ENCODE measurements at places on chromosomes 4 and X.

DNA sequence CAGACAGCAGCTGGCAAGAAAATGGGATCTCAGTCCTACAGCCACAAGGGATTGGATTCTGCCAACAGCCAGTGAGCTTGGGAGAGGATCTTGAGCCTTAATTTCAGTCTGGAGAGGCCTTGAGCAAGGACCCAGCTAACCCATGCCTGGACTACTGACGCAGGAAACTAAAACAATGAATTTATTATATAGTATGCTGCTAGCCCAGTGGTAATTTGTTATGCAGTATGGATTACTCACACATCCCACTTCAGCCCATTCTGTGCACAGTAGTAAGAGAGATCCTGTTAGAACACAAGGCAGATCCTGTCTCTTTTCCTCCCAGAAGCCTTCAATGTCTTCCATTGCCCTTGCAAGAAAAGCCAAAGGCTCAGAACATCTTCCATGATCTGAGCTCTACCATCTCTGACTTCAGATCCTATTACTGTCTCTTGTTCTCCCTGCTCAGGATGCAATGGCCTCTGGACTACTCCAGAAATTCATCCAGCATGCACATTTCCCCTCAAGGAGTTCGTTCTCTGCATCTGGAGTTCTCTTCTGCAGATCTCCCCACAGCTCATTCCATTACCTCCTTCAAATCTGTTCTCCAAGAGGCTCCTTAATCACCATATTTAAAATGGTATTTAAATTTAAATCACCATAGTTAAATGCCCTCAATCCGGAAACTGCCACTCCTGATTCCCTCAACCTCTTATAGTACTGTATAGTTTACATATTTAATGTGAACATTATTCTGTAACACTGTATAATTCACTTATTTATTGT lies 27.6 kb downstream of the SMIM20 start:
- DNase-seq: no peak

DNA sequence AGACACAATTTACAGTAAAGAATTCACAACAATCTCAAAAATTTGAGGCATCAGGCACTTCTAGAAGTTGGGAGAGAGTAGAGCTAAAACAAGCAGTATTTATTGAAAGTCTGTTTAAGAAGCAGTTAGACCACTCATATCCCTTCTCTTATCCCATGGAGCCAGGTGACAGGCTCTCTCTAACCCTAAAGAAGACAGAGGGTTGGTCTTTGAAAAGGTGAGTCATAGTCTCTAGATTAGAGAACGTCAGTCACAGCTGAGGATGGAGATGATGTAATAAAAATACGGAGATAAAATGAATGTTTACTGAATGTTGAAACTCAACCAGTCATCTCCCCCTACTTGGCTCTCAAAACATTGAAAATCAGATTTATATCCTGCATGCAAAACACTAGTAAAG lies 223.8 kb downstream of the CHIC2 start:
- DNase-seq: no peak

DNA sequence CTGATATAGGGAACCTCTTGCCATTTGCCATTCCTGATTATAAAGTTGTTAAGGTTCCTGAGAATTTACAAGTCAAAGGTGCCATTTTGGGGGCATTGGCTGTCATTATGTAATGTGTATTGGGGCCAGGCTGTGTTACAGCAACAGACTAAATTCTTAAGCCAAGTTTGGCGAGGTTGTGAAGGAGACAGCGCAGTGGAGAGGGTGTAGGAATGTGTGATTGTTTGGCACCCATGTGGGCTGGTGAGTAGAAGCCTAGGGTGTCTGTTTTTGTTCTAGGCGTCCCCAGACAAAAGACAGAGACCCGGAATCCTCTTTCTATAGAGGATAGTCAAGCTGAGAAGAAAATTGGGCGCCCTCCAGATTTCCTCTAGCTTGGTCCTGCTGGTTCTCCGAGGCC lies 2535.3 kb downstream of the PCDH7 start:
- DNase-seq: no peak

DNA sequence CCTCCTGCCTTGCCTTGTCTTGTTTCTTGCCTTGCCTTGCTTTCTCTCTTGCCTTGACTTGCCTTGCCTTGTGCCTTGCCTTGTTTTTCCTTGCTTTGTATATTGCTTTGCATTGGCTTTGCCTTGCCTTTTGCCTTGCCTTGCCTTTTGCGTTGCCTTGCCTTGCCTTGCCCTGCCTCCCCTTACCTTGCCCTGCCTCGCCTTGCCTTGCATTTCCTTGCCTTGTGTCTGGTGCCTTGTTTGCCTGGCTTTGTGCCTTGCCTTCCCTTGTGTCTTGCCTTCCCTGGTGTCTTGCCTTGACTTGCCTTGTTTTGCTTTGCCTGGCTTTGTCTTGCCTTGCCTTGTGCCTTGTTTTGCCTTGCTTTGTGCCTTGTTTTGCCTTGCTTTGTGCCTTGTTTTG lies 89.7 kb downstream of the TAB3 start:
- no peak for DNase-seq

- DNase-seq: no peak
These were observed 81.9 kb downstream of the HMGB2 start for GRCh38 chr4:173252024-173252935.
